ENCODE measurements at places on chromosomes 12 and 14.
A peak's percentile ranks its signal among the peaks of the same experiment; 100 is the strongest.

GRCh38 chr12:68350753-68351152, 18.6 kb upstream of the MDM1 start:
- DNase-seq = no peak

- no peak for DNase-seq
Observed at GRCh38 chr12:91104812-91105466, 6.4 kb downstream of the LUM start.

DNA sequence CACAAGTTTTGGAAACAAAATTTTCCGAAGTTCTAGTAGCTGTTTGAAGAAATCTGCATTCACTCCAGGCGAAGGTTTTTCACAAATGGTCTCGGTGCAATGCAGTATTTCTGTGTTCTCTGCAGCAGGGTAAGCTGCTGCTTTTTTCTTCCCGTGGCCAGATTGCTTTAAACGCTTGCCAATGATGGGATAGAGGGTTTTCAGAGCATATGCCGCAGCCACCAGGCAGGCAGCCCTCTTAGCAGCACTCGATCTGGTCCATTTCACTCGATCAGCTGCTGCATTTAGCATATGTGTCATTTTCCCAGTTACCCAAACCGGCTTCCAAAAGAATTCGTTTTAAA, 315 bp downstream of the ABCD2 start:
- no peak for DNase-seq

DNA sequence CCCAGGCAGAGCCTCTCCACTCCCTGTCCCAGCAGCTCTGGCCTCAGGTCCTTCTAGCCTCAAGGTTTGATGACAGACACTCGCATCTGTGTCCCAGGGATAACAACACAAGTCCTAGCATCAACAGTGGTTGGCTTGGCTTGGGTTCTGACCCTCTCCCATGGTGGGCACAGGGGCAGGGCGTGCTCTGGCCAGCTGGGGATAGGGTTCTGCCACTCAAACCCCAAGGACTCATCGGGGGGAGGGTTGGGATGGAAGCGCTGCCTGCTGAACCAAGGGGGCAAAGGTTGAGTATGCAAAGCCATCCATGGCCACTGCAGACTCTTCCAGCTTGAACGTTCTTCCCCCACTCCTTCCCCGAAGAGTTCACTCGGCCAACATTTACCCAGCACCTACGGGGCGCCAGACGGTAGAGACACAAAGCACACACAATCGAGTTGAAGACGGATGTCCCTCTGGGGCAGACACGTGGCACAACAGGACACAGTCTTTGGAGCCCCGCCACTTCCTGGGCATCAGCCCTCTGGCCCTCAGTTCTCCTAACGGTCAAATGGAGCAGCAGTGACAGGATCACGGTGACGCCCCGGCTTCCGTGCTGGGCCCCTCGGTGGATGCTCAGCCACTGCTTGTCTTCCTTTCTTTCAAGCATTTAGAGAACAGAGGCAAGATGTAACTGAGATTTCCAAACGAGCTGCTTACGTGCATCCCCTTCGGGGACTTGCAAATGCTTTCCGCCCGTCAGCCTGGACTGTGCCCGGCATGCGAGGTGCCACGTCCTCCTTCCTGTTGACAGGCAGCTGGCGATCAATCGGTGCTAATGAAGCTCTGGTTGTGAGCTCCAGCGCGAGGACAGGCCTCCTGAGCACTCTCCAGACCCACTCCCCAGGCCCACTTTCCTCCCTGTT, 42.6 kb downstream of the DLK1 start:
- no peak for DNase-seq

- DNase-seq = no peak
Observed at GRCh38 chr12:44616402-44616801, 259.7 kb downstream of the NELL2 start.

- DNase-seq = no peak
Observed at GRCh38 chr12:58425481-58426392, 484.4 kb downstream of the ATP23 start.

DNA sequence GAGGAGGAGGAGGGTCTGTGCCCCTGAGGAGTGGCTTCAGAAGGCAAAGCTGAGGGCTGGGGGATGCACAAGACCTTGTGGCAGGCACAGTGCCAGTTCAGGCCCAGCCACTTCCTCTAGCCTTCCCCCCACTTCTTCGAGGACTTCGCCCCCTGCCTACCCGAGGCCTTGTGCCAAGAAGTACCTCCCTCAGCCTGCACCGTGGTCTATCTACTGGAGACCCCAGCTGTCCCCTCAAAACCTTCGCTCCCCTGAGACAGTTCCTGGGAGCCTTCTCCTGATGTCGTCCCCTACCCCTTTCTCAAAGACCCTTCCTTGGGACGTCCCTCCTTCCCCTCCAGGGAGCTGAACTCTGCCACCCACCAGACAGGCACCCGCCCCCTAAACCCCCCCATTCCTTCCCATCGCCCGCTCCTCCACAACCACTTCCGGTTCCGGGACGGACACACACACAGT, 604 bp downstream of the ZNF384 start:
- DNase-seq = no peak

- DNase-seq = no peak
Observed at GRCh38 chr14:51725061-51725460, 73.4 kb downstream of the FRMD6 start.

DNA sequence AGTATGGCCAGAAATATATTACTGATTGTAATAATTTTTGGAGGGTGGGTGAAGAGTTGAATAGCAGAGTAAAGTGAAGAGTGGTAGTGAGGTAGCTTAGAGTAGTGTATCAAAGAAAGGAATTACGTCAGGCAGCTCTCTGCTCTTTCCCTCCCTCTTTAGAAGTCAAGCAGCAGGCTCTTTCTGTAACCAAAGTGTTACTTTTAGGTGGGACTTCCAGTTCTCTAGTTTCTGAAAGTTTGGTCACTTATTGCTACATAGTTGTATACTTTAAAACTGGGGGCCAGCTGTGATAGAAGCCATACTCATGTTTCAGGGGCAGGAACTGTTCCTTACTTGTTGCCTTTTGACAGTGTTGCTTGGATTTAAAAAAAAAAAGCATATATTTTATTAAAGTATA, 30.6 kb downstream of the ATF7IP start:
- DNase-seq = no peak

DNA sequence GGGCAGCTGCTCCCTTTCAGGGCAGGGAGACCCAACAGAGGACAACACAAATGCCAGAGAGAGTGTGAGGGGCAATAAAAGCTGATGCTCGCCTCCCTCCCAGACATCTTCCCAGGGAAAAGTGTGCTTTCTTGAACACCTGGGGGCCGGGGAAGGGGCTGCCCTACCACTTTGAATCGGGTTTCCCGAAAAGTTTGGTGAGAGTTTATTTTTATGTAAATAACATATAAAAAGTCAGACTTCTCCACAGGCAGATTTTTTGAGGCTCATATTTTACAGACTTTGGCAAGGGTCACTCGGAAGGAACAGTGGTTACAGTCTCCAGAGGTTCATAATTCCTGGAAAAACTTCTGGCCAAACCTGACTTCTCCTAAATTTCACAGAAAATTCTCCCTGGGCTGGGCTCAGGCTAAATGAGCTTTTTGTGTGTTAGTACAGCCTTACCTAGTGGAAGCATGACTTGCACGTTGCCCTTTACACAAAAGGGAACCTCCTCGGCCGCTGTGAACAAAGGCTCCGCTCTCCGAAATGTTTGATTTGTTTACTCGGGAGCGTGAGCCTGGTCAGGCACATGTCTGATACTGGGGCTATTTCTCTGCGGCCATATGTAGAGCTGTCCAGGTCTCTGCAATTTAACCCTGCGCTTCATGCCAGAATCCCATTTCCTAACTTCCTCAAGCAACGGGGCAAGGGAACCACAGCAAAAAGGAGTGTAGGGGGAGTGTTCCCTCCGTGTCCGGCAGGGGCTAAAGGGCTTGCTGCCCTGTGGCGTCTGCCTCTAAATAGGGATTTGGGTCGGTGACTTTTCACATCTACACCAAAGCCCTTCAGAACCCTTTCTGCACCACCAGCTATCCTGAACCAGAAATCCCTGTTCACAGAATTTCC, 3.4 kb downstream of the RTL1 start:
- DNase-seq = peak; percentile 48

- DNase-seq = no peak
Observed at GRCh38 chr12:88342251-88342806, 200.2 kb downstream of the TMTC3 start.

GRCh38 chr14:101072945-101073597, 169.5 kb upstream of the RTL1 start:
- DNase-seq = peak; percentile 89

GRCh38 chr12:12147111-12147510, 76.4 kb downstream of the BCL2L14 start:
- no peak for DNase-seq

DNA sequence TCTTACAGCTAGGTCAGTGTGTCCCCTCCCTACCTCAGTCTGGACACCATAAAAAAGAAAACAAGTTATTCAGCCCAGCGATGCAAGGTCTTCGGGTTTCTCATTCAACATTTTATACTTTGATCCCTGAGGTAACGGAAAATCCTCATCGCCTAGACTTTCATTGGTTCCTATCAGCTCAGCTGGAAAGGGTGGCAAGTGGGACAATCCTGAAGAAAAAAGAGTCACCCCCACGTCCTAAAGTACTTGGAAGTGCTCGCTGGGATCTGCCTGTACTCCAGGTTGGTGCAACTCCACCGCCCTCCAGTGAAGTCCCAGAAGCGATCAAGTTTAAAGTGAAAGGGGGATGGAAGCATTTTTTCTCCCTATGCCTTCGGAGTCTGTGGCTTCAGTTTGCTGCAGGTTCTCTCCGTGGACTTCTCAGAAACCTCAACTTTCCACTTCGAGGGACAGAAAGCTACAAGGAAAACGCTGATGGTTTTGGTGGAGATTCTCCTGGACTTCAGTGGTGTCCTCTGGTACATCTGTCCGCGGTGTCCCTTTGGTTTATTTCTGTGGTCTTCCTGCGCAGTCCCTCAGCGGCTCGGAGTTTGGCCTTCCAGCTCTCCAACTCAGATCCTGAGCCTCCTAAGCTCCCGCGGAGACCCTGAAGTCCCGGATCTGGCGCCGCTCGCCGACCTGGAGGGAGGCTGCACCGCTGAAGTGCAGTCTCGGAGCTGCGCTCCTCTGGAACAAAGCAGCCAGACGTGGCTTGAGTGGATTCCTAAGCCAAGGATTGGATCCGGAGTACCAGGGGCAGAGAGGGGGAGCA, 1.8 kb upstream of the LRFN5 start:
- no peak for DNase-seq

- no peak for DNase-seq
Observed at GRCh38 chr12:69343357-69343756, 4.8 kb upstream of the LYZ start.

DNA sequence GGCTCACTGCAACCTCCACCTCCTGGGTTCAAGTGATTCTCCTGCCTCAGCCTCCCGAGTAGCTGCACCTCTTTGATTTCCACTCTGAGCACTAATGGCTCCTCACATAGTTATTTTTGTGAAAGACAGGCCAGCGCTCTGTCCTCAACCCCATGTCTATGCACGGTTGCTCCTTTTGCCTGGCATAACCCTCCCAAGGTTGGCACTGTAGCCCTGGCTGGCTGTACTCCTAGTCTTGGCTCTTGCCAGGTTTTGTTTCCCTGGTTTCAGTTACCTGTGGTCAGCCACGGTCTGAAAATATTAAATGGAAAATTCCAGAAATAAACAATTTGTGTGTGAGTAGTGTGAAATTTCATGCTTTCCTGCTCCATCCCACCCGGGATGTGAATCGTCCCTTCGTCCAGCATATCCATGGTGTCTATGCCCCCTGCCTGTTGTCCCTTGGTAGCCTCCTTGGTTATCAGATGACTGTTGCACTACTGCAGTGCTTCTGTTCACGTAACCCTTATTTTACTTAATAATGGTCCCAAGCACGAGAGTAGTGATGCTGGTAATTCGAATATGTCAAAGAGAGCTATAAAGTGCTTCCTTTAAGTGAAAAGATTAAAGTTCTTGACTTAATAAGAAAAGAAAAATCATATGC, 12.3 kb upstream of the DCD start:
- DNase-seq = no peak

GRCh38 chr12:98483621-98484503, 31.5 kb upstream of the TMPO start:
- DNase-seq = no peak

DNA sequence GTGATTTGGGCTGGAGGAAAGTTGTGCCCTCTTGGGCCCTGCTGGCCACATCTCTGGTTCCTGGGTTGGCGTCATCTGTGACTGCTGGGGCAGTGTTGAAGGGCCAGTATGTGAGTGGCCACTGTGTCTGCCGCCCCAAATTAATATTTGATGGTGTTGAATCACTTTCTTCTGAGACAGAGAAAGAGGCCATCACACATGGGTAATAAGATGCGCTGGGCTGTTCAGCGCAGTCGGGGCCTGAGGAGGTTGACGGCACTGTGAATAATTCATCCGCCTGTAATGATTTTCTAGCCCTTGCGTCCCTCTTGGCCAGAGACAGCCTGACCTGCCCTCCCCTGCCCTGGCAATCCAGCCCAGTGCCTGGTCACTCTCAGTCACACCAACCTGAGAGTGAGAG, 56.2 kb upstream of the BEGAIN start:
- no peak for DNase-seq

DNA sequence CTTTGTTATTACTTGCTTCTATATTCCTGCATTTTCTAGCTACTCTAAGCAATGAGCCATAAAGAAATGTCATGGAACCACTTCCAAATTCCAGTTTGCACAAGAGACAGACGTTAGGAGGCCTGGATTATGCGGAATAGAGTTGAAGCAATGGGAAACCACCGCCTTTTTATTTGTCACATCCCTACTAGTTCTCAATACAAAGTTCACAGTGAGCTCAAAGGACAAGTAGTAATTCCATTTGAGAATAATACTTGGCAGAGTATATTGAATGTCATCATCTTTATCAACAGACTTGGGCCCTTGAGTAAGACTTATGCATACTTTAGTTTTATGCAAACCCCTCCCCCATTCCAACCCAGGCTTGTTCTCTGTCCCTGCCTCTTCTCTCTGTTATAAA, 3.7 kb upstream of the SLC15A5 start:
- no peak for DNase-seq

Measured in SHP77 treated with DMSO at 0.1 percent for 48 hours (cell line).